Activated CD4-positive, CD25-positive, alpha-beta regulatory T cell treated with anti-CD3 and anti-CD28 coated beads, Interleukin-2, amount 50 U/mL, for 72 hours (primary cell): ENCODE measurements at places on chromosomes 4 and X.

DNA sequence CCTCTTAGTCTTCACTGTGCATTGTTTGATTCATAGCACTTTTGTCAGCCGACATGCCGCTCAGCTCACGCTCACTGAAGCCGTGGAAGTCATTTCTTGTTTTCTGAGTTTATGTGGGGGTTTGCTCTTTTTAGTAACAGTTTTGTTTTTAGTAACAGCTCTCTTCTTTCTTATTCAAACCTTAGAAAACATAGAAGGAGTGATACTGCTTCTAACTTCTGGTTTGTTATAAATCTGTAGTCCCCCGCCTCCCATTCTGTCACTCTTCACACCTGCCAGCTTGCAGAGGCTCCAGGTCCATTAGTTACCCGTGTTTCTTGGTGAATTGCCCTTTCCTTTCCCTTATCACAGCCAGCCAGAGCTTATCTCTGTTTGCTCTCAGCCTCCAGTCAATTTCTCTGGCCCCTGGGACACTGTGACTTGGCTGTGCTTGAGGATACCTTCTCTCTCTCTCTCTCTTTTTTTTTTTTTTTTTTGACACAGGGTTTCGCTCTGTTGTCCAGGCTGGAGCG is 50.5 kb downstream of the GRK4 start:
- DNase-seq, result no peak

GRCh38 chr4:138938366-138938690 is 77.3 kb upstream of the NOCT start:
- DNase-seq, result no peak

DNA sequence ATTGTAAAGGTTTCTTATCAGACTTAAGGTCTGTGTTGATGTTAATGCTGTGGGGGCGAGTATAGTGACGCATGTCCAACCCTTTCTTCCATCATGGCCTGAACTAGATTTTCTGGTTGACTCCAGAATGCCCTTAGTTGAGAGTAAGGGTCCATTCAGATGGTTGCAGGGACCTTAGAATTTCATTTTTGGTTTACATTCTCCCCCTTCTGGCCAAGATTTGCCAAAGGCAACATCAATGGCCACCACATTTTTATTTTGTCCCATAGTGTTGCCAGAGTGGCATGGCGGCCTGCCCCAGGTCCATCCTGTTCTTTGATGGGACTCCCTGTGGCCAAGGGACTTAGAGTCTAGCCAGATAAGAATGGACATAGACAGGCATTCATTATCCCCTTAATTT is 368.5 kb downstream of the GPM6A start:
- DNase-seq, result no peak

DNA sequence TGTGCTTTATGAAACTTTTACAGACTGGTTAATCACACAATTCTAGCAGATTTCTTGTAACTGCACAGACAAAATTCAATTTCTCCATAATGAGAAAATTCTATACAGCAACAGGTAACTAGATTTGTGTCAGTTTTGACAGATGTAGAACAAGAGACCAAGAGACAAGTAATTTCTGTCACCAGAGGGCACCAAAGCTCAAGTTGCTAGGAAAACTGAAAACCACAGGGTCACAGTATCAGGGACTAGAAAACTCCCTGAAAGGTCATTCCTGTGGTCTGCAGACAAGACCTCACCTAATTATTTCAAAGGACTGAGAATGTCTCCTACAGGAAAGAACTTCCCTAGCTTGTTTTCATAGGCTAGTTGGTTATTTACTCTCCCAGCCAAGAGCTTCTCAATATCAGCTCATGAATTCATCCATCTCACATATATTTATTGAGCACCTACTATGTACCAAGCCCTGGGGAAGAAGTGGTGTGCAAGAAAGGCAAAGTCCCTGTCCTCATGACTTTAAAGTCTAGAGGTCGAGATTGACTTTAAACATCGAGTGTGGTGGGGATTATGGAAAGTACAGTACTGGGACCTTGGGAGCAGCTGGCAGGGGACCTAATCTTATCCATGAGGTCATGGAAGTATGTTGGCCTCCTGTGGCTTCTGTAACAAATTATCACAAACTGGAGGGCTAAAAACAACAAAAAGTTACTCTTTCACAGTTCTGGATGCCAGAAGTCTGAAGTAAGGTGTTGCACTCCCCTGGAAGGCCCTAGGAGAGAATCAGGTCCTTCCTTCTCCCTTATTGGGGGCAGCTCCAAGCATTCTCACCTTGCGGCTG is 47.8 kb upstream of the SETD7 start:
- DNase-seq, result no peak

DNA sequence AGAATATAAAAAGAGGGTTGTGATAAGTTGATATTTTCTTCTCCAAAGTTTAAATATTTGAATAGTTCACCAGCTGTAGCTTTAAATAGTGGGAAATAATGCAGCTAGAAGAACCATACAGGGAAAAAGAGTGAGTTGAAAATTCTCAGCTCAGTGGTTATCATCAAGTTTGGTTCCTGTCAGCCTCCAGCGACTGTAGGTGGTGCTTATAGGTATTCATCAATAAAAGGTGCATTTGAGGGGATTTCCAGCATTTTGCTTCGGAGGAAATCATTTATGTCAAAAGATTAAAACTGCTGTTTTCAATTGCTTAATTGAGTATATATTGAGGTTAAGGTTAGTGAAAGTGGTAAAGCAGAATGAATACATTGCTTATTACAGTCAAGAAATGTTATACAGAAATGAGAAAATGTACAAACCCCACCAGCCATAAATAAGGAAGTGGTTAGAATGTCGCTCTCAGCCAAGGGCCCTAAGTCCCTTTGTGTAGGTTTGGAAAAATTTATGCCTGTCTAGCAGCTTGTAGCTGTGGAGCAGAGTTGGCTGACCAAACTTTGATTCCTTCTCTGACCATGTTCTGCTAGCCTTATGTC is 532.9 kb upstream of the FTHL17 start:
- DNase-seq, result no peak
